Fibroblast of the aortic adventitia (primary cell): ENCODE measurements at places on chromosomes 16 and 17.

GRCh38 chr17:81854974-81855774 lies 5.2 kb downstream of the P4HB start:
- peak; percentile 62 for DNase-seq

- no peak for DNase-seq
Observed at GRCh38 chr17:44465276-44465675, 37.9 kb downstream of the GPATCH8 start.

- DNase-seq = peak; percentile 86
Observed at GRCh38 chr17:64418506-64419339, 28.1 kb upstream of the PECAM1 start.

DNA sequence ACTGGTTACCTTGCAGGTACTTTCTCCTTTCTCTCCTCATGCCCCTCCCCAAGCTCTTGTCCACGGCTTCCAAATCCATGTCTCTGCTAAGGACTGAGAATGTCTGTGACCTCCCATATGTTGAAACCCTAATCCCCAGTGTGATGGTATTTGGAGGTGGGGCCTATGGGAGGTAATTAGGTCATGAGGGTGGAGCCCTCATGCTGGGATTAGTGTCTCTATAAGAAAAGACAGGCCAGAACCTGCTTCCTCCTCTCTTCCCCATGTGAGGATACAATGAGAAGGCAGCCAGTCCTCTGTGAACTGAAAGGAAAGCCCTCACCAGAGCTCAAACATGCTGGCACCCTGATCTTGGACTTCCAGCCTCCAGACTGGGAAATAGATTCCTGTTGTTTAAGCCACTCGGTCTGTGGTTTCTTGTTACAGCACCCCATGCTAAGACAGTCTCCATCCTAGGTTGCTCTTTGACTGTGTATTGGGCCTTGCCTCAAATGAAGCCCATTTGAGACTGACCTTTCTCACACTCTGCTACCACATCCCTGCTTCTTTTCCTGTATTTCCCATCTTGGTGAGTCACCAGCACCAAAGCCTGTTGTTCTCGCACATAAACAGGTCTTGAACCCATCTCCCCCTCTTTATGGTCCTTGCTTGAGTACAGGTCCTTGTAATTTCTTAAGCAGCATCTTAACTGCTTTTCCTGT lies 135.0 kb downstream of the CDK5R1 start:
- no peak for DNase-seq

GRCh38 chr17:50192144-50192617 lies 9.2 kb downstream of the COL1A1 start:
- peak; percentile 40 for DNase-seq

- no peak for DNase-seq
Observed at GRCh38 chr17:75321506-75321905, 32.3 kb upstream of the SLC25A19 start.

DNA sequence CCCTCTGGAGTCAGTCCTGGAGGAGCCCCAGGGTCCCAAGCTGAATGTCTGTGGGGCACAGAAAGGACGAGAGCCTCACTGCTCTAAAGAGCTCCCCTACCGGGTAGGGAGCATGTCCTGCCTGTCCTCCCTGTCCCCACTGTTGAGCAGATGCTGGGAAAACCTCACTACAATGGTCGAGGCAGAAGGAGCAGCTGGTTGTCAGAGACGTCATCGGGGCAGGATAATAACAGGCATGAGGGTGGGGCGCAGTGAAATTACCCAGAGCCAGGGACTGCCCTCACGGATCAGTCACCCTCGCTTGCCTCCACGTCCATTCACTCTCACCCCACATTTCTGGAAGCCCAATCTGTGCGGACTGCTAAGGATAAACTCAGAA lies 538 bp downstream of the TM4SF5 start:
- no peak for DNase-seq
